ENCODE measurements at places on chromosomes 2 and 18. TPM values are rescaled to one million over a fixed set of nuclear protein-coding genes. Genes with fewer than 3 reads are reported as not detected.

GRCh38 chr2:237456200-237456843, 30.7 kb upstream of the MLPH start:
- peak; percentile 36 for DNase-seq

DNA sequence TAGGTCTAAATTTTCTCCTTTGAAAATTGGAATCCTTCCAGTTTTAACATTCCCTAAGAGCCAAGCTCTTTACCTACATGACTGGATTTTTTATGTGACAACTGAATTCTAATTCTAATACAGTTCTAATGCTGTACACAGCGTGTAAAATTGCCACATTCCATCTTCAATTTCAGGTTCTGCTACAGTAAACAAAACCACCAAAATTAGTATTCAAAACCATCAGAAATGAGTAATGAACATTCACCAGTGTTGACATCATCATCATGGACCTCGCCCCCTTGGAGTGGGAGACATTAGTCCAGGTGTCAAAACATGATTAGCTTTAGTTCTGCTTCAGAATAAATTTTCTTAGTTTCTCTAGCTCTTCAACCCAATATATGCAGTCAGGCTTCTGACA, 133.6 kb downstream of the MBD2 start:
- DNase-seq: peak; percentile 22

GRCh38 chr18:10081492-10081891, 167.7 kb downstream of the VAPA start:
- DNase-seq: peak; percentile 20

- peak; percentile 59 for DNase-seq
Observed at GRCh38 chr2:225842939-225843338, 443.4 kb downstream of the NYAP2 start.

DNA sequence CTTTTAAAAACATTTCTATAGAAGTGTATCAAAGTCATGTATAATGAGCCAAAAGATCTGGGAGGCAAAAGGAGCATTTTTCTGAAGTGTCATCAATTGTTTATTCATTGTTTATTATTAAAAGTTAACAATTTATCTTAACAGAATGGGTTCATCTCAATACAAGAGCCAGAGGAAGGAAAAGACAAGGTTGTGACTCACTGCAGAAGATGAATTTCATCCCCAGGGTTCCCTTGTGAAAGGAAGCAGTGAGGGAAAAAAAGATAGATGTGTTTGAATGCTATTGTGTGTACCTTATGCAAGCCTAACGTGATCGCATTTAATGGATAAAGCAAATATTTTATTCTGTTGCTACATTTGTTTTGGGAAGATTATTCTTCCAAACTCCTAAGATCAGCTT, 286.3 kb downstream of the PIEZO2 start:
- peak; percentile 6 for DNase-seq

GRCh38 chr18:75723521-75724340, 296.2 kb upstream of the SMIM21 start:
- DNase-seq: no peak

DNA sequence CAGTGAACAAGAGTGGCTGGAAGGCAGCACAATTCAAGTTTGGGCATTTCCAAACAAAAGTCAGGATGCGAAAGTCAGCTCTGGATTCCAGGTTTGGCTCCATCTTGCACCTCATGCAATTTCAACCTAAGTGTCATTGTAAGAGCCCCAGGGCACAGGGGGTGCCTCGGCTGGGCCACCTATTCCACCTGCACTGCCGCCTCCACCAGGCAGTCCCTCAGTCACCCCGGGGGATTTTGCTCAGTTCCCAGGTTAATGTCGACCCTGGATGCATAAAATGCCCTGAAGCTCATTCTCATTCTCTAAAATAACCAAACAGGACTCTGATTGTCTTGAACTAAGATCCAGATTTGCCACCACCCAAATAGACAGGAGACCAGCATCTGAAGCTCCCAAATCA, 77.6 kb downstream of the EDAR start:
- no peak for DNase-seq

DNA sequence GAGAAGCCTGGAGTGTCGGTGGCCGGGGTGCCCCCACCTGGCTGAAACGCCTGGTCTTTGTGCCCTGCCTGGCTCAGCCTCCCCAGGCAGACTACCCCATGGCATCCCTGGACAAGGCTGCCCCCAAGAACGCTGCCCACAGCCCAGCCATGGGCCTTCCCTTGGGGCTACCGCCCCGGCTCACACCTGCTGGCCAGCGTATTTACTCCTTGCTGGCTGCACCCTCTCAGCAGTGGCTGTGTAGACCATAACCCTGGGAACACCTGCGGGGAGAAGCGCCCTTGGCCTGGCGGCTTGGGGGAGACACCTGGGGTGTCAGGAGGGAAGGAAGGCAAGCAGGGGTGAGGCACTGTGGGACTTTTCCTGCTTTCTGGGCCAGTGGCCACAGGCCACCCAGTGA, 17.3 kb downstream of the CAPN10 start:
- no peak for DNase-seq

GRCh38 chr2:60295636-60295962, 257.9 kb downstream of the BCL11A start:
- DNase-seq: no peak

GRCh38 chr18:38028946-38029345, 463.3 kb upstream of the CELF4 start:
- DNase-seq: no peak

DNA sequence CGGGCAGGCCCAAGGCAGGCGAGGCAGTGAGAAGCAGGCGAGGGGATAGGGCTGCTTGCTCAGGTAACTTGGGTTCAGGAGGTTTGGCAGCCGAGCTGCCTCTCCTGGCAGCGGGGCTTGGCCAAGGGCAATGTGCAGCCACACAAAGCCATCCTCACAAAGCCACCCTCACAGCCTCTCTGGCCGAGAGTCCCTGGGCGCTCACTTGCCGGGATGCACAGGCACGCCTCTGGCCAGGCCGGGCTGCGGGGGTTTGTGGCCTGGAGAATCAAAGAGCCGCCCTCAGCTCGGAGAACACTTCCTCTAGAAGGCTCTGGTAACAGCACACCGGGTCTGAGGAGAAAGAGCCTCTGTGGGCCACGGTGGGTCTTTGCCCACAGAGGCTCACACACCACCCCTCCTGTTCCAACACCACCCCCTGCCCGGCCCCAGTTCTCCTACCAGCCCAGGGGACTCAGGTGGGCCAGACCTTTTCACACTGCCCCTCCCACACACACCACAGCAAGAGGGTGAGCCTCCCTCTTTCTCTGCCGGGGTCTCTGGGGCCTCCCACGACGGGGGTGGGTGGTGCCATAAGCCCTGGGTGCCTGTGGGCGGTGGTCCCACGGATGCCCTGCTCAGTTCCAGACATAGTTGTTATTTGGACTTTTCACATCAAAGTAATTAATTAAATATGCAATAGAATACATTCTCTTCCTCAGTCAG, 186.9 kb downstream of the ZFP36L2 start:
- DNase-seq: no peak

DNA sequence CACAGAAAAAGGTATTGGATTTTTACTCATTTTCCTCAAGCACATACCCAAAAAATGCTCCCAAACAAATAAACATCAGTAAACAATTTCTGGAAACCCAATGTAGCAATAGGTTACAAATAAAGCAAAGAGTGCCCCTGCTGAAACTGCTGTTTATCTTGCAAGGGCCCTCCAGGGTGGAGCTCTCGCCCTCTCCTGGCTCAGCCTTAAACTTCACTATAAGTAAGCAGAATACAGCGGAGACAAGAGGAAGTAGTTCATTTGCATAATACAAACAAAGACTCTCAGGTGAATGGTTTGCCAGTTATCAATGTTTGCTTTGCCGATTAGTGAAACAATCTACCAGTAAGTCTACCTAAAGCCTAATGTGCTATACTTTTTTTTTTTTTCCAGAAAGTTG, 437.6 kb downstream of the DLGAP1 start:
- DNase-seq: peak; percentile 14

DNA sequence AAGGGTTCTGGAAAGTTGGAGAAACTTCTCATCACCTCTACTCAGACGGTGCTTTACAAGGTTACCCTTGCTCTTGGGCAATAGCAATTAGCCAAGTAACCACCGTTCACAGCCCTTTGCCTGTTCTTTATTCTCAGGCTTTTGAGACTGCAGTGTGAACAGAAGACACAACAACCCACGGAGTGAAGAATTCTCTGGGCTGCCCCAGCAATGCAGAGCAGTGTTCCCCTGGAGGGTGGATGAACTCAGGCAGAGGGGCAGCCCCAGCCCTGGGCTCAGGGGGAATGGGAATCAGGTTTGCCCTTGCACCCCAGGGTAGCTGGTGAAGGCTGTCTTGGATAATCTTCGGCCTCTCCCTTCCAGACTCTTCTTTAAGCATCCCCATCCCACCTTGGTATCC, 69.1 kb downstream of the MCFD2 start:
- DNase-seq: no peak

DNA sequence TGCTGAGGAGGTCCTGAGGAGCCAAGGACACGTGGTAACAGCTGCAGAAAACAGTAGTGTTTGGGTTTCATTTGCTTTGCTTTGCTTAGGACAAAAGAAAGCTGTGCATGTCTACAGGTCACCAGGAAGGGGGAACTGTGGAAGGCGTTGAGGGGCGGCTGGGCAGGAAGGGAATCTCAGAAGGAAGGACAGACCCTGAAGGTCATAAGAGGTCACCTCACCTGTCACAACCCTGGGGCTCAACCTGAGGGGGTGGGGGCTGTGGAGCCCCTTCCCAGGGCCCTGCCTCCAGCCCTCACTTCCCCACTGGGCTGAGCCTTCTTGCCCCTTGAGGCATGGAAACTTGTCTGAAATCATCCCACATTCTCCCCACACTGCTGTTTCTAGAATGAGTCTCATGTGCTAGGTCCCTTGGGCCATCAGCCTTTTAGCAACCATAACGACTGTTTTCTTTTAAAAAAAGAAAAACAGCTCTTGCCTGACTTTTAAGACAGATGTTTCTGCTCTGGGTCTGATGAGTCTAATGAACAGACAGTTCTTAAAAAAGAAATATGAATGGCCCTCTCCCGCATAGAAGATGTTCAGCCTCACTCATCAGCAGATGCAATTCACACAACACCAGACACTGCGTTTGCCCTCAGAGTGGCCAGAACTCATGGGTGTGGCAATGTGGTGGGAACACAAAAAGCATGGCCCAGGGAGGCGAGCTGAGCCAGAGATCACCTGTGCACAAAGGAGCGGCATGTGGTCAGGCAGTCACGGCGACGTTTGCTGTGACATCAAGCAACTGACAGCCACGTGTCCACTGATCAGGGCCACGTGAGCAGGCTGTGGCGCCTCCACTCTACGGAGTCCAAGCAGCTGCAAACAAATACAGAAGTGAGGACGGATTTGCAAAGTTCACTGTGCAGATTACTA, 84.0 kb downstream of the SEPTIN10 start:
- DNase-seq: peak; percentile 23

- DNase-seq: no peak
Observed at GRCh38 chr2:3430740-3431490, 51.4 kb downstream of the TRAPPC12 start.

DNA sequence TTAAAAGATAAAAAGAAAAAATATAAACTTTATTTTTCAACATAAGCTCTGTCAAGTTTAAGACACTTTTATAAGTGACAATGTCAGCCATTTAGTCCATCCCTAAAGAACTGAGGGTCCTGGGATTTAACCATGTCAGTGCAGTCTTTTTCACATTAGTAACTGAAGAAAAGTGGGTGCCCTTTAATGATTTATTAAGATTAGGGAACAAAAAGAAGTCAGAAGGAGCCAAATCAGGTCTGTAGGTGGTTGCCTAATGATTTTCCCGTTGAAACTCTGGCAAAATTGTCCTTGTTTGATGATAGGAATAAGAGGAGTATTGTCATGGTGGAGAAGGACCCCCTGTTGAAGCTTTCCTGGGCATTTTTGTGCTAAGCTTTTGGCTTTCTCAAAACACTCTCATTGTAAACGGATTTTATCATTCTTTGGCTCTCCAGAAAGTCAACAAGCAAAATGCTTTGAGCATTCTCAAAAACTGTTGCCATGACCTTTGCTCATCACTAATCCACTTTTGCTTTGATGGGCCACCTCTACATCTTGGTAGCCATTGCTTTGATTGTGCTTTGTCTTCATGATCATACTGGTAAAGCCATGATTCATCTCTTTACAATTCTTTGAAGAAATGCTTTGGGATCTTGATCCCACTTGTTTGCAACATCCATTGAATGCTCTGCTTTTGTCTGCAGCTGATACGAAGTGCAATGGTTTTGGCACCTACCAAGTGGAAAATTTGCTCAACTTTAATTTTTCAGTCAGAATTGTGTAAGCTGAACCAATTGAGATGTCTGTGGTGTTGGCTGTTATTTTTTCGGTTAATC, 22.0 kb downstream of the TSPYL6 start:
- no peak for DNase-seq

GRCh38 chr2:62716768-62717167, 11.3 kb downstream of the EHBP1 start:
- DNase-seq: no peak

- no peak for DNase-seq
Observed at GRCh38 chr2:210963386-210963785, 407.0 kb downstream of the CPS1 start.

GRCh38 chr2:199469514-199470360, 12.0 kb upstream of the SATB2 start:
- DNase-seq: no peak

- DNase-seq: no peak
Observed at GRCh38 chr2:53484531-53484930, 283.1 kb upstream of the CHAC2 start.

DNA sequence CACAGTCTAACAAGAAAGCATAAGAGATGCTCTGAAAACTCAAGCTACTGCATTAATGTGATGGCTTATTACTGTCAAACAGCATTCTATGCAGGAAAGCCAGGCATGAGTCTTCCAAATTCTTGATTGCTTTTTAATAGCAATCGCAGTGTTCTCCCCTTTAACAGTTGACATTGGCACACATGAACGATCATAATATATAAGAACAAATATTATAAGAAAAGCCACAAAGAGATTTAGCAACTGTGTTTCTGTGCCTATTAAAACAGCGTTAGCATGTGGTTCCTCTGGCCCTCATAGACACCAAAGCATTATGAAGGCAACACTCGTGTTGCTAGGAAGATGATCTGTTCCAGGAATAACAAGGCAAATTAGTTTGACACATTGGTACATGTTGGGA, 245.0 kb downstream of the ACKR3 start:
- DNase-seq: no peak

- DNase-seq: no peak
Observed at GRCh38 chr2:33839791-33840190, 240.7 kb upstream of the FAM98A start.

NT5DC4 gene
- total RNA-seq: not detected

KRTCAP3 gene
- total RNA-seq: not detected

SKOR2 gene
- not detected for total RNA-seq

NPPC gene
- not detected for total RNA-seq

CFAP53 gene
- not detected for total RNA-seq

RTP5 gene
- total RNA-seq: not detected

DSG1 gene
- total RNA-seq: not detected

FEV gene
- total RNA-seq: not detected

Measured in LHCN-M2 (cell line).